Activated CD8-positive, alpha-beta T cell treated with anti-CD3 and anti-CD28 coated beads for 36 hours (primary cell): ENCODE measurements at places on chromosomes 5 and 9. TPM values are rescaled to one million over a fixed set of nuclear protein-coding genes. Genes with fewer than 3 reads are reported as not detected.

- no peak overlapping the region for H3K27ac ChIP-seq
- H3K4me1 ChIP-seq, result no peaks in the 10 kb centered on the region
These were observed 42.7 kb downstream of the LRRC70 start for GRCh38 chr5:62621280-62621679.

- peaks cover 3% of the 10 kb centered on the region for H3K27me3 ChIP-seq
- no peak for DNase-seq
- H3K36me3 ChIP-seq, result no peaks in the 10 kb centered on the region
- peaks cover 5% of the 10 kb centered on the region for H3K4me1 ChIP-seq
These were observed 376.6 kb downstream of the EFNA5 start for GRCh38 chr5:107294211-107294550.

The CRAT gene
- 11.8 TPM for total RNA-seq

- peak within 1 kb of the TSS; percentile 43 for H3K27ac ChIP-seq
- peaks cover 27% of the 10 kb centered on the region for H3K27me3 ChIP-seq
- peak; percentile 33 for DNase-seq
- H3K4me1 ChIP-seq, result peaks cover 33% of the 10 kb centered on the region
- no peaks in the 10 kb centered on the region for H3K36me3 ChIP-seq
- peak within 1 kb of the TSS; percentile 85 for H3K4me3 ChIP-seq
These were observed at the start of gene ADAM19 for GRCh38 chr5:157575381-157576020. ADAM19 (minus strand) TSS chr5:157575775; CDS start chr5:157575696, 79 bp downstream.
